Astrocyte of the hippocampus (primary cell): ENCODE measurements at places on chromosomes 11 and 22.

DNA sequence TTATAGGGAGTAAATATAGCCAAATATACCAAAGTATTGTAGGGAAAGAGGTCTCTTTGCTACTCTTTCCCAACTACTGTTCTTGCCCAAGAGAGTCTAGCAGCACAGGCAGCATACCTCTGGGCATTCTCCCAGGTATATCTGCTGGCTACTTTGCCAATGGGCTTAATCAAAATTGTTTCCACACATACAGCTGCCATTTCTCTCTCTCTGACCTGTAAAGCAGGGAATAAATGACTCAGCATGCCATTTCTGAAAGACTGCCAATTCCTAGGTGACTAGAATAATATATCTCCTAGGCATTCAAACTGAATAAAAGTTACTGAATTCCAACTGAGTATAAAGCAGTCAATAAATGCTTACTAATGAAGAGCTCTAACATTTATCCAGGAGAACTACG, 44.6 kb downstream of the RDX start:
- peak; percentile 92 for DNase-seq

GRCh38 chr11:121249039-121249663, 43.4 kb upstream of the SC5D start:
- DNase-seq = peak; percentile 72

DNA sequence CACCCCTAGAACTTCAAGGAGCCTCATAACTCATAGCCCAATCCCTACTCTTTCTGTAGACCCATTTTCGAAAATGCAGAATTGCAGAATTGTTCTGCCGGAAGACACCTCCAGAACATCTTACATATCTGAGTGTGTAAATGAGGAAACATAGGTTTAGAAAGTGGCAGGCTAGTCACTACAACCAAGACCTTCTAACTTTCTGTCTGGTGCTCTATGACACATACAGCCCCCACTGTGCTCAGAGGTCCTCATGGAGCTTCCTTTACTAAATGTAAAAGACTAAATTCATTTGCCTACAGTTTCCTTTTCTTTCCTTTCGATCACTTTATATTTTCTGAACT, 132.1 kb upstream of the DDI1 start:
- no peak for DNase-seq

DNA sequence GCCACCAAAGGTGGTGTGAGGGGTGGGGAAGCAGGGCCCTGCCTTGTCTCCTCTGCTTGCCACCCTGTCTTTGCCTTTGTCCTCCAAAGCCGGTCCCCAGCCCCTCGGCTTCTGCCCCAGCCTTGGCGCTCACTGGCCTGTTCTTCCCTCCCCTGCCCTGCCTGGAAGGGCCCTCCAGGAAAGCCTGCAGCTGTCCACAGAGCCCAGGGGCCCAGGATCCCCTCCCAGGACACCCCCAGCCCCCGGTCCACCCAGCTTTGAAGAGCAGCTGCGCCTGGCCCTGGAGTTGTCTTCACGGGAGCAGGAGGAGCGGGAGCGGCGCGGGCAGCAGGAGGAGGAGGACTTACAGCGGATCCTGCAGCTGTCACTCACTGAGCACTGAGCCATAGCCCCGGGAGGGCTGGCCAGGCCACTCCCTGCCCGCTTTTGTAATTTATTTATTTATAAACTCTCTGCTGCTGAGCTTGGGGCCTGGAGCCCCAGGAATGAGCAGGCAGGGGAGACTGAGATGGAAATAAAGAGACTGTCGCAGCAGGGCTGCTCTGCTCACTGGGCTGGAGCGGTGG, 1.3 kb upstream of the SSH3 start:
- DNase-seq = peak; percentile 58

DNA sequence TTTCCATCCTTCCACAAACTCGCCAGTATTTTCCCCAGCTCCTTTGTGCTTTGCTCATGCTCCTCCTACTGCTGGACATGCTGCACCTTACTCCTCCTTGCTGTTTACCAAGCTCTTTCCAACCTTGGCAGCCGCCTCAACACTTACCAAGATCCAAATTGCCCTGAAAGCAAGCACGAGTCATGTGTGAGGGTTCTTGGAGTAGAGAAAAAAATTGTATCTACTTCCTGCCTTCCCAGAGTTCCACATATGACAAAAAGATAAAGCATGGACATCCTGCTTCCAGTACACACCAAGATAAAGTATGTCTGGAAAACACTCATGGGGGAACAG, 767.5 kb downstream of the NTM start:
- DNase-seq = no peak

- no peak for DNase-seq
Measured at GRCh38 chr11:84594602-84595001, 1032.5 kb downstream of the DLG2 start.

GRCh38 chr11:129702410-129703398, 112.9 kb upstream of the TMEM45B start:
- DNase-seq = no peak

- DNase-seq = no peak
Measured at GRCh38 chr11:79068356-79068755, 372.5 kb downstream of the TENM4 start.

DNA sequence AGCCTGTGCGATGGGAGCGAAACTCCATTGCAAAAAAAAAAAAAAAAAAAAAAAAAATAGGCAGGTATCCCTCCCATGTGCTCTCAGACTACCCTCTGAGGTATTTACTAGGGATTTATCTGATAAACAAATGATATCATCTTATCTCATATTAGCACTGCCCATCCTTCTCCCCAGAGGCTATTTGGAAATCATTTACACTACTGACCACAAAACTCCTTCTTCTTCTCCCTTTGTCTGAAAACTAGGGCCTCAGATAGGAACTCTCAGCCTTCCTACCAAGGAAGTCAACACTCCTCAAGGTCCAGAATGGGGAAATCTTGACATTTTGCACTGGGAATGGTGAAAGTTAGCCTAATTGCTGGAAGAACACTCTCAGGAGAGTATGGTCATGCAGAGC, 46.4 kb downstream of the LARGE2 start:
- DNase-seq = no peak

DNA sequence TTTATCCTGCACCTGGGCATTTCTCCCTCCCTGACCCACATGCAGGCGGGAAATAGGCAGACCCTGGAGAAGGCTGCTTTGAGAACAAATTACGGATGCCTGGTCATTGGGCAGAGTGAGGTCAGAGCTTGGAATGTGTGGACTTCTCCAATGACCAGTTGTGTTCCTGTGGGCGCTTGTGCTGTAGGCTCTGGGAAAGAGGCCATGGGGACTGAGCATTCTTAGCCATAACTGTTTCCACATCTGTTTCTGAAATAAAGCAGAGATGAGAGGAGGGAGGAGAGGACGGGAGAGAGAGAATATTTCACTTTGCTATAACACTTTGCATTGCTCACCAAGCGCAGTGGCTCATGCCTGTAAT, 11.2 kb upstream of the TMEM184B start:
- peak; percentile 89 for DNase-seq

GRCh38 chr11:82225930-82226329, 507.7 kb downstream of the FAM181B start:
- no peak for DNase-seq

GRCh38 chr11:76666408-76666807, 4.1 kb downstream of the LRRC32 start:
- DNase-seq = peak; percentile 67

- DNase-seq = no peak
Measured at GRCh38 chr11:116683982-116684381, 88.8 kb downstream of the BUD13 start.

DNA sequence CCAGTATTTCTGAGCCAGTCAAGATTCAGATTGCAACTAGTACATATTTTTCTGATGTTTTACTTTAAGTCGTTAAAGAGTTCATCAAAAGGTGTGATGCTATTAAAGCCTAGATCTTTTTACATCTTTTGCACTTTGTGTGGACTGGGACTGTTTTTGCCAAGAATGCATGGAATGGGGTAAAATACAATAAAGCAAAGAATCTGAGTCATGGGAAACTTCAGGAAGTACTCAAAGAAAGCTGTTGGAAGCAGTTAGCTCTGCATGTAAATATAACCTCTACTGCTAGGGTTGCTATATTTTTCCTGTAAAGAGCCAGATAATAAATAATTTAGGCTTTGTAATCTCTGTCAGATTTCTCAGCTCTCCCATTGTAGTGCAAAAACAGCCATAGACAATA, 20.9 kb downstream of the ATXN10 start:
- peak; percentile 77 for DNase-seq

GRCh38 chr22:22745225-22746060, 101.0 kb downstream of the GGTLC2 start:
- peak; percentile 19 for DNase-seq

DNA sequence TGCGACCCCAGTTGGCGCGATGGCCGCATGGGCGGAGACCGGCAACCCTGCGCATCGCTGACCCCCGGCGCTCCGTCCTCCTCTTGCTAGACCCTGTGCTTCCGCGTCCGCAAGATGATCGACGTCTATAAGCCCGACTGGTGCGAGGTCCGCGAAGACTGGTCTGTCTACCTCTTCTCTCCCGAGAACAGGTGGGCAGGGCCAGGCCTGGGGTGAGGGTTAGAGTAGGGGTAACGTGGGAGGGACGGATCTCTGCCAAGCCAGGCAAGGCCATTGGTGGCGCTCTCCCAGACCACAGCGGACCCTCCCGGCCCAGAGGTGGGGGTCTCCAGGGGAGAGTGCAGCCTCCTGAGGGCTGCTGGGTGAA, 92.1 kb downstream of the CACNA1I start:
- DNase-seq = no peak

- DNase-seq = no peak
Measured at GRCh38 chr22:39833093-39833492, 60.5 kb downstream of the ENTHD1 start.

- no peak for DNase-seq
Measured at GRCh38 chr22:20441631-20442484, 4.2 kb upstream of the SCARF2 start.

- DNase-seq = no peak
Measured at GRCh38 chr22:37751449-37752188, 54.8 kb downstream of the TRIOBP start.

DNA sequence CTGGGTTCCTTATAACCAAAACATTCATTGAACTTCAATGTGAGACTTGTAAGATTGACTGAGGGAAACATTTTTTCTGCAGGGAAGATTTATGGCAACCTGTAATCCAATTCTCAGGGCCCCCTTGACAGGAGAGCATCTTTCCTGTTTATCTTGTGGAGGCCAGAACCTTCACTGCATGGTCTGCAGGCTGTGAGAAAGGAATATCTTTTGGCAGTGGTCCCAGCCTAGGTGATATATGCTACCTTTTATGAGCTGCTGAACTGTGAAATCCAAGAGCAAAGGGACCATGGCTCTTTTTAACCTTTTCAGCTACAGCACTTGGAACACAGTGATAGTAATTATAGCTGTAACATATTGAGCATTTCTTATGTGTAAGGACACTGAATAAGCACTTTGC, 590.2 kb upstream of the B3GAT1 start:
- no peak for DNase-seq

DNA sequence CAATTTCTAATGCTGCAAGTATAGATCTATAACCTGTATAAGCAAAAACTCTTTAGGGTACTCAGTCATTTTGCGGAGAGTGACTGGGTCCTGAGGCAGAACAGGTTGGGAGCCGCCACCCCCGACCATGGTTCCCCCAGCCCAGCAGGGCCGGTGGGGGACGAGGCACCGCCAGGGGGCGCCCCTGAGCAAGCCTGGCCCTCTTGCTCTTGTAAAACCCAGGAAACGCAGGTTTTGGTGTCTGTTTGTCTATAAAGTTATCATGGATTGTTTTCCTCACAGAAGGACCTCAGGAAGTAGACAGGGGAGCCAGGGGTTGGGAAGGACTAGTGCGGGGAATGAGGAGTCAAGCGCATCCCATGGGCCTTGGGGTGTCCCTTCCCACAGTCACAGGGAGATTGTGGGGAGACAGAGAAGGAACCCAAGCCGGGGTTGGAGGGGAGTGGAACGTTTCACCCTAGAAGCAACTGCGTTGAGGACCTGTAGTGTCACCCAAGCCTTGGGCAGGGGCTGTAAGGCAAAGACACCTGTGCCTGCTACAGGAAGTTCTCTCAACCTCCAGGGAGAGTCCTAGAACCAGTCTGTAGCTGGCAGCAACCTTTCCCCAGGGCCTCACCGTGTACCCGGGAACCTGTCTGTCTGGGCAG, 26.4 kb downstream of the KCTD17 start:
- DNase-seq = peak; percentile 67

DNA sequence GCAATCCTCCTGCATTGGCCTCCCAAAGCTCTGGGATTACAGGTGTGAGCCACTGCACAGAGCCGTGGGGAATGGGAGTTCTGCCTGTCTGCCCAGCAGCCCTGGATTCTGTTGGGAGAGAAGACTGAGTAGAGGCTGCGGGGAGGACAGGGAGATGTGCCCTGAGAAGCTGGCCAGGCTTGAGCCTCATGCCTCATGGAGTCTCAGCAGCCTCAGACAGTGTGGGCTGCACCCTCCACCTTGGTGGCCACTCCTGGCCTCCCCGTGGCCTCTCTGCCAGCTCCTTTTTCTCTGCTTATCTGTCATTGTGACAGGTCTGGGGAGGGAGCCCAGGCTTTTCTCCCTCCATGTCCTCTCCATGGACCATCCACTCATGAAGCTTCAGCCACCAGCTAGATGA, 43.2 kb downstream of the DKK3 start:
- no peak for DNase-seq

DNA sequence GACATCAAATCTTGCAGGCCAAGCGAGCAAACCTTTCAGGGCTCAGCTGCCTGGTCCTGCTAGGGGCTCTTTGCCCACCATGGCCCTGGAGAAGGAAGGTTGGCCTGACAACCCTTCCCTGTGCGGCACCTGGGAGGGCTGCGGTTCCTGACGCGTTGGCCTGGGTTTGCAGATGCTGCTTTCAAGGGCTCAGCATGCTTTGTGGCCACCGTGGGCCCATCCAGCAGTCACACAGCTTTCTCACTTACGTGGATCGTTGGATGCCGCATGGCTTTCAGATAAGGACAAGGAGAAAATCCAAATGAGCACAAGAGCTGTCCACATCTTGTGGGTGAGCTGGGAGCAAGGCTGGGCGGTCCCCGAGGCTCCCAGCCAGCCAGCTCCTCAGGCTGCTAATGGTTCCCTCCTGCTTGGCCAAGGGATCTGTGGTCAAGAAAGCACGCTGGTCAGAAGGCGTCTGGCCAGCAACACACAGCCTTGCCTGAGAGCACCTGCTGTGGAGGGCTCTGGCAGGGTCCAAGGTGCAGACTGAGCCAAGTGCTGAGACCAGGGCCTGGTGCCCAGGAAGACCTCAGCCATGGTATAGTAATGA, 8.2 kb downstream of the C11orf24 start:
- no peak for DNase-seq

- no peak for DNase-seq
Measured at GRCh38 chr11:71338801-71339395, 86.5 kb upstream of the SHANK2 start.

DNA sequence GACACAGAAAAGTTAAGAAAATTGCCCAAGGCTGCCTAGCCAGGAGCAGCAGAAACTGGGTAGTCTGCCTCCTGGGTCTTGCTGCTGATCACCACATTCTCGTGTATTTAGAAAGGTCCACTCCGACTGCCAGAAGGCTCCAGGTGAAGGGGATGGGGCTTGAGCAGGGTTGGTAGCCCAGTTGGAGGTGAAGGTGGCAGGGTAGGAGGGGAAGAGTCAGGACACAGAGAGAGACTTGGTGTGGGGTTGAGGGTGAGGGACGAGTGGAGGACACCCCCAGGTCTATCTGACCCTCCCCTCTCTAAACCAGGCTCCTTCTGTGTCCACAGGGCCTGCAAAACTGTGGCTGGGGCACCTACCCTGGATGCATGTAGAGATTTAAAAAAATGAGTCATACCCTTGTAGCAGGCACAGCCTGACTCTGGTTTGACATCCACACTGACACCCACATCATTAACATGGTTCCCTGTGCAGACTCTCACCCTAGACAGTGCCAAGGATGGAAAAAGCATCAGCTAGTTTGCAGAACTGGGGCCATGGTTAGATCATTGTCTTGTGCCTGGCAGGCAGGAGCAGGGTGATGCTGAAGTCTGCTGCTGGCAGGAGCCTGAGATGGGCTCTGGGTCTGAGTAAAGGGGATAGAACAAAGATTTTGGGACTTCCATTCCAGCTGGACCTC, 273.2 kb downstream of the TENM4 start:
- DNase-seq = peak; percentile 23
